ENCODE measurements at places on chromosomes 1 and 21. TPM values are rescaled to one million over a fixed set of nuclear protein-coding genes. Genes with fewer than 3 reads are reported as not detected.

LCE2A gene
- total RNA-seq, result 0.43 TPM

MARK1 gene
- total RNA-seq, result 1.6 TPM

LYPLA2 gene
- total RNA-seq, result 46.7 TPM

SELENON gene
- total RNA-seq, result 23.7 TPM

GALE gene
- total RNA-seq, result 31.5 TPM

CATSPER4 gene
- not detected for total RNA-seq

CRP gene
- total RNA-seq, result not detected

KLHDC9 gene
- total RNA-seq, result 1.9 TPM

C1orf185 gene
- not detected for total RNA-seq

ADAMTS5 gene
- total RNA-seq, result 12.6 TPM

NR1I3 gene
- total RNA-seq, result not detected

FAM131C gene
- total RNA-seq, result not detected

OR2G3 gene
- total RNA-seq, result not detected

SLC1A7 gene
- total RNA-seq, result under 0.01 TPM

LPAR3 gene
- 2.6 TPM for total RNA-seq

ADORA1 gene
- total RNA-seq, result 8.7 TPM

RNU1-2 gene
- not detected for total RNA-seq

SLAMF8 gene
- not detected for total RNA-seq

HDGF gene
- total RNA-seq, result 196 TPM

CD160 gene
- under 0.01 TPM for total RNA-seq

GBP5 gene
- 0.32 TPM for total RNA-seq

TRIM63 gene
- total RNA-seq, result not detected

PTPN7 gene
- total RNA-seq, result not detected

HOOK1 gene
- not detected for total RNA-seq

C4BPA gene
- not detected for total RNA-seq

SH2D1B gene
- total RNA-seq, result not detected

TMEM51 gene
- total RNA-seq, result 18.6 TPM

RHEX gene
- total RNA-seq, result not detected

S100A7 gene
- total RNA-seq, result not detected

GBP4 gene
- 14.2 TPM for total RNA-seq

HJV gene
- not detected for total RNA-seq

THEM5 gene
- total RNA-seq, result not detected

RUNX1 gene
- 37.4 TPM for total RNA-seq

All from fibroblast of villous mesenchyme (primary cell).